ENCODE measurements at places on chromosomes 2 and 18. TPM values are rescaled to one million over a fixed set of nuclear protein-coding genes. Genes with fewer than 3 reads are reported as not detected.
A peak's percentile ranks its signal among the peaks of the same experiment; 100 is the strongest.

GRCh38 chr2:30683236-30683956 is 123.8 kb downstream of the CAPN13 start:
- no peak for DNase-seq

GRCh38 chr2:64996871-64997307 is 7.7 kb downstream of the SLC1A4 start:
- no peak for DNase-seq

The UGT1A8 gene
- total RNA-seq = not detected

DNA sequence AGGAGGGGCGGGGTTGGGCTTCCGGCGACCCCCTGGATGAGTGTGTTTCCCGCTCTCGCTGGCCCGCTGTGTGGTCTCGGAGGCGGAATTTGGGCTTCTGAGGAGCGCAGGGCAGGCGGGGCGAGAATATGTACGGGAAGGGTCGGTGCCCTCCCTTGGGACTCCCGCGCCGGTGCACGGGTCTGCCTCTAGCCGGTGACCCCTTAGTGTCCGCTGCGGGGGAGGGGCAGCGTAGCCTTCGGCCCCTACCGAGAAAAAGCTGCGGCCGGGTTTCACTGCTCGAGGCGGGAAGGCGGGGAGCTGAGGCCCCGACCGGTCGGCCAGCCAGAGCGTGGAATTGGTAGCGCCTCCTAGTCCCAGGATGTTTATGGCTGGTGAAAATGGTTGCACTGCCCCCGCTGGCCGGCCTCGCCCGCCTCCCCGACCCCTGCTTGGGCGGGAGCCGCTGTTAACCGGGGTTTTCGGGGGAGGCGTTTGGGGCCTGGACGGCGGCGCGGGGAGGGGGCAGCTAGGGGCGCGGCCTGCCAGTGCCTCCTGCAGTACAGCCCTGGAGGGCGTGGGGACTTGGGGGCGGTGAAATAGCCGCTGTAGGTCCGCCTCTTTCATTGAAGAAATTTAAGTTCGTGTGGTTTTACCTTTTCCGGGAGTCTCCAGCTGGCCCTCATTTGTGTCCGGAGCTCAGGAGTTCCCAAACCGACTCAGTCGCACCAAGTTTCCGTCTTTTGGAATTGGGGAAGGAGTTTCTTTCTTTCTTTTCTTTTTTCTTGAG is at the start of gene UGP2:
UGP2 (plus strand) TSS at position 643 of the 769 bp plus-strand sequence. CDS start 290 bp downstream, outside the sequence.
- peak; percentile 92 for DNase-seq

The OTOF gene
- total RNA-seq = 0.50 TPM

The GAL3ST2 gene
- 0.83 TPM for total RNA-seq

GRCh38 chr2:74815941-74816340 is 18.0 kb upstream of the HK2 start:
- DNase-seq = no peak

The GPN1 gene
- 32.7 TPM for total RNA-seq

DNA sequence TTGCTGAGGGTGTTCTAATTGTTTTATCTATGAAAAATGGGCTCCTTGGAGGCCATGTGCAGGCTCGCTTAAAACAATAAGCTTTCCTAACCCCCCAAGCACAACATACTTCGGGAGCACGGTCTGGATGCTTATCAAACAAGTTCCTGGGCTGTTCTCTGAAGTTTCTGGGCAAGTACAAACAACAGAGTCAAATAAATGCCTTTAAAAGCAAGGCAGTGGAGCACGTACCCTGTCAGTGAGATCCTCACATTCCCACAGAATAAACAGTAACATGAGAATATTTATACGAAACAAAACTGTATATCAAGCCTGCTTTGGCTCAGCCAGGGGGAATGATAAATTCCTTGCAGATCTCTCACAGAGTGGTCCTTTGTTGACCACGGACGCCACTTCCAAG is 44.8 kb downstream of the FTCDNL1 start:
- DNase-seq = no peak

The NOSTRIN gene
- not detected for total RNA-seq

- no peak for DNase-seq
Observed at GRCh38 chr2:16252251-16252650, 311.9 kb downstream of the MYCN start.

- no peak for DNase-seq
Observed at GRCh38 chr18:24189007-24189528, 50.2 kb downstream of the CABYR start.

DNA sequence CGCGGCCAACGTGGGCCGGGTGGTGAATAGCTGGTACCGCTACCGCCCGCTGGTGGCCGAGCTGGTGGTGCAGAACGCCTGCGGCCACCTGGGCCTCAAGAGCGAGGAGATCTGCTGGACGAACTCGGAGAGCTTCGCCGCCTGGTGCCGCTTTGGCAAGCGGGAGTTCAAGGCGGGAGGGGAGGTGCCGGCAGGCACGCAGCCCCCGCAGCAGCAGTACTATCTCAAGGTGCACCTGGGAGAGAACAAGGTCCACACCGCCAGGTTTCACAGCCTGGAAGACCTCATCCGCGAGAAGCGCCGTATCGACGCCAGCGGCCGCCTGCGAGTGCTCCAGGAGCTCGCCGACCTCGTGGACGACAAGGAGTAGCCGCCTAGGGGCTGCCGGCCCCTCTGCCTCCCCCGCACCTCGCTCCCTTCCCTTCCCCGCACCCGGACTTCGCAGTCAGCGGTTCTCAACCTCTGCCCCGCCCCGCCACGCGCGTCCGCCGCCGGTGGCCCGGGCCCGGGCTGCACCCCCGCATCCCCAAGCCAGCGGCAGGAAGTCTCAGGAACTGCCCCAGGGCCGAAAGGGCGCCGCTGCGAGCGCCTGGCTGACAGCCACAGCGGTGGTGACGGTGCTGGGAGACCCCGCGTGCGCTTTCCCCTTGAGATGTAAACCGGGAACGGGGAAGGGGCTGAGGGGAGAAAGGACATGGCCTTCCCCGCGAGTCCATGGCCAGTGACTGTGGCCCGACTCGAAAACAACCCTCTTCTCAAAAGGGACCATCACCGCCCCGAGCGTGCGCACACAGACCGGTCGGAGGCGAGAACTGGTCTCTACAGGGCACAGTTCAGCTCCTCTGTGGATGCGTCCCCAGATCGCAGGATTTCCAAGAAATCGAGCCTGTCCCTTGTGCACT is 2.2 kb downstream of the LRATD1 start:
- DNase-seq = no peak

GRCh38 chr18:75836516-75836915 is 409.0 kb upstream of the SMIM21 start:
- no peak for DNase-seq

DNA sequence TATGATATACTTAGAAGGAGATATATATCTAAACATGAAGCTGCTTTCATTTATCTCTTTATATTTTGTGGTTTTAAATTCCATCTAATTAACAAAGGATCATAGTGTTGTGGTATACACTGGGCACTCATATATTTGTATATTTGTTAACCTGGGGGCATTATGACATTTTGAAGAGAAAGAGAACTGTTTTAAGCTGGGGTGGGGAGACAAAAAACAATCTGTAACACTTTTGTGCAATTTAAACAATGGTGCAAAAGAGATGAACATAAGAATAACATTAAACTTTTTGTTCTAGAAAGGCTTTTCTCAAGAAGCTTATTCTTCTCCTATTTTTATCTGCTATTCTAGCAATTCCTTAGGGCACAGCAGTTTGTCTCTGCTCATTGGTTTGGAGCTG is 842.0 kb upstream of the CDH2 start:
- DNase-seq = no peak

- no peak for DNase-seq
Observed at GRCh38 chr2:229467783-229468182, 196.7 kb upstream of the PID1 start.

- DNase-seq = peak; percentile 28
Observed at GRCh38 chr2:120822933-120823332, 87.3 kb downstream of the GLI2 start.

GRCh38 chr2:233235977-233236376 is 15.5 kb upstream of the ATG16L1 start:
- DNase-seq = no peak

DNA sequence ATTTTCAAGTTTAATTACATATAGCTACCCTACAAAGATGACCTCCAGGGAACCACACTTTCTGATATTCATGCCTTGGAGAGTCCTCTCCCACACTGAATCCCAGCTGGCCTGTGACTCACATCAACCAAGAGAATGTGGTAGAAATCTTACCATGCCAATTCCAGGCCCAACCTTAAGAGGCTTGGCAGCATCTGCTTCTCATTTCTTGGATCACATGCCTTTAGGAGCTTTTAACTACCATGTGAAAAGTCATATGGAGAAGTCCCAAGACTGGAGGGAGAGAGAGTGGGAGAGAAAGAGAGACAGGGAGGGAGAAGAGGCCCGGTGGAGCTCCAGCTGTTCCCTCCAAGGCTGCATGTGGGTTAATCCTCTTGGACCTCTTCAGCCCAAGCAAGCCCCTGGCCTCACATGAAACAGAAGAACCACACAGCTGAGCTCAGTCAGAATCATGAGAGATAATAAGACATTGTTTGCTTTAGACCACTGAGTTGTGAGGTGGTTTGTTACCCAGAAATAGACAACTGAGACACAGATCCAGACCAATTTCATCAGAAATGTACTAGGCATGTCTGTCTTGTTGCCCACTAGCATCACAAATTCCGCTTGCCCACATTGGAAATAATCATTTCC is 190.7 kb downstream of the MTCL1 start:
- no peak for DNase-seq

The TTN gene
- total RNA-seq = 0.07 TPM

DNA sequence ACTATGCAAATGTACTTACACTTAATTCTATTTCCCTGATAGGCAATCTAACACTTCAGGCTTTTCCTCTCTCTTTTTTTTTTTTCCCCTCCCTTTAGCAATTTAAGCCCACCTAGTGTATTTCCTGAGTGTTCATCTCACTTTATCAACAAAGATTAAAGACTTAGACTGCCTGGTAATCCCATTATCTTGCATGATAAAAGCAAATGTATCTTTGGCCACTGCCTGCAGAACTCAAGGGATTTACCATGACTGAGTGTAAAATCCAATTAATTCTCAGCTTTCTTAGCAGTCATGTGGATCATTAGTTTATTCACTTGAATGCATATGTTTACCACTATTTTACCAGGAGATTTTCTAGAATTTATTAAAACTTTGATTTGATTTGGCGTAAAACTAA is 1102.2 kb upstream of the GYPC start:
- DNase-seq = no peak
